ENCODE measurements at places on chromosomes 13 and 19.

GRCh38 chr19:30163663-30164062 is 208.5 kb upstream of the ZNF536 start:
- DNase-seq, result no peak

GRCh38 chr19:47663911-47664771 is 49.1 kb upstream of the EHD2 start:
- DNase-seq, result no peak

DNA sequence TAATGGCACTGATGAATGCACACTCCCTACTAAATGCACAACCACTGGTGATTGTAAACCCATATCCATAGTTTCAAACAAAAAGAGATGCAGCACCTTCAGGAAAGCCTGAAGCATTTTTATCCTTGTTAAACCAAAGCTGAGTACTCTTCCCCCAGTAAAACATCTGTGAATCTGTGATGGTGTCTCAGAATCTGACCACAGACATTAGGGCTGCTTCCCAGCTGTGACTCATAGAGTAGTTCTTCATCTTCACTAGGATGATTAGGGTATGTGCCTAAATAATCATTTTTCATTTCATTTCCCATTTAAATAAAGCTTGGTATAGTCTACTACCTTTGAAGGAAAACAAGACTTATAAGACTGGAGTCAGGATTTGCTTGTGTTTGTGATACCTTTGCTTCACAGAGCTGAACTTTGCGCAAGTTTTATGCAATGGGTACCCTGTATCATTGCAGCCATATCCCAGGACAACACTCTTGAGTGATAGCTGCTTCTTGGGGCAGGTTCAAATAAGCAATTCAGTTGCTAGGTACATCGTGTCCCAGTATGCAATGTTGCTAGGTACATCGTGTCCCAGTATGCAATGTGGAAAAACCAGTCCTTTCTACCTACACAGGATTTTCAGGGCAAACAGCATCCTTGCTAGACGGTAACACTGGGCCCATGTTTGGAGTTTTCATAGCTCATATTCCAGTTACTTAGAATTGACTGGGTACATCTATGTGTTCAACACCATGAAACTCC is 277.1 kb downstream of the IRS2 start:
- DNase-seq, result no peak

DNA sequence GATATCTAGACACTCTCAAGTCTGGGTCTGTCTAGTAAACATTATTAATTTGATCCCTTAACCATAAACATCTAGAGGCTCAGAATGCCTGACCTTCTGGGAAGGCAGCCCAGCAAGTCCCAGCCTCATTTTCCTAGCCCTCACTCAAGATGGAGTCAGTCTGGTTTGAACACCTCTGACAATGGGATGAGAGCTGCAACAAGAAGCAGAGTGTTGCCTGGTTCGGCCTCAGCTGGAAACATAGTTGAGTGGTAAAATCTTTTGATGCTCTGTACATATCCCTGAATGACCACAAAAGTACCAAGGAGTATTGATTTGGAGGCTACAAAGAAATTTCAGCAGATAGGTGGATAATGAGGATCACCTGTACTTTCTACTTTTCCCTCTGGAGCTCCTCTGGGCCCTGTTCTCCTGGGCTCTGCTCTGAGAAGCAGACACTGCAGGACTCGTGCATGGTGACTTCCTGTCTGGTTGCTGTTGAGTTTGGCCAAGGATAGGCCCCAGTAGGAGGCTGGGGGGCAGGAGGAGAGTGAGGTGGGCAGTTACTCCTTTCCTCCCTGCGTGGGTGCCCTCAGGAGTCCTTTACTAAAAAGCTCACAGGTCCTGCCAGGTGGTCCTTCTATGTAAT is 68.4 kb upstream of the SLC15A1 start:
- DNase-seq, result no peak

GRCh38 chr13:32910530-32910929 is 105.7 kb upstream of the KL start:
- no peak for DNase-seq

DNA sequence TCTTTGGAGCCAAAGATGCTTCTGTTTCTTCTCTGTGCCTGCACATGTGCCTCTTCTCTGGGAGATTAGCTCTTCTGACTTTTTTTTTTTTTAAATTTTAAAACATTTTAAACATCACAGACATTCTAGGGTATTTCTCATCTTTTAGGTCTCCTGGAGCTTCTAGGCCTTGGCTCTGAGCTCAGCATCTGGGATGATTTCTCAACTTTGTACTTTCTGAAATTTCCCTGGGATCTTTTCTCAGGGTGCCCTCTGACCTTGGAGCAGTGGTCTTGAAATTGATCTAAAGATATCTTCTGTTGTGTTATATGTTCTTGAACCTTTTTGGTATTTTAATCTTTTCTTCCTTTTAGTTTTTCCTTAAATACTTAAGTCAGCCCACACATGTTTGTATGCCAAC is 6.2 kb downstream of the WASF3 start:
- DNase-seq, result no peak

Measured in NCI-H446 (cell line).